AG10803 (cell line): ENCODE measurements at places on chromosomes 12 and 14.

- DNase-seq, result no peak
These were observed 452.1 kb upstream of the PDE3A start for GRCh38 chr12:19916196-19916753.

DNA sequence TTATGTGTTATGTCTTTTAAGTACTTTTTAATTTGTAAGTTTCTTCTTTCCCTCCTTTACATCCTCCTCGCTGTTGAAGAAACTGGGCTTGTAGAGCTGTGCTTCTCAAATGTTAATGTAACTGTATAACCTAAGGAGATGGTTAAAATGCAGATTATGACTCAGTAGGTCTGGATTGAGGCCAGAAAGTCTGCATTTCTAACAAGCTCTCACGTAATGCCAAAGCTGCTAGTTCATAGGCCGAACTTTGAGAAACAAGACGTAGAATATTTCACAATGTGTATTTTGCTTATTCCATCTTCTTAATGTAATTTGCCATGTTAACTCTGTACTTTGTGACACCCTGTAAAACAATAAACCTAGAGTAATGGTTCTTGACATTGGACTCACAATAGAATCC lies 193.3 kb upstream of the SYT1 start:
- peak; percentile 33 for DNase-seq

DNA sequence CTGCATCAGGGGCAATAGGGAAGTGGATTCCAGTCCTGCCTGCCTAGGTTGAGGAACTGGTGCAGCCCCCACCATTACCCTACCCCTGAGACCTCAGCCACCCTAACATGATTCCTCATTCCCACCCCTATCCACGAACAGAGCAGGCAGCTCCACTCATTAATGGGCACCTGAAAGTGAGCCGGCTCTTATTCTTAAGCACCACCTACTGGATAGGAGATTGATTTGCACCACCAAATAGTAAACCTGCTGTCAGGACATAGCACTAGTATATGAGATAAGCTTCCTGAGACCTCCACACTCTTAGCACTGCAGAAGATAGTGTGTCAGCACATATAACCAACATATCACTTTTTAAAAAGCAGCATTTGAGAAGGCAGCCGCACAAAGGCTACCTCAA lies 573.2 kb downstream of the SOX5 start:
- no peak for DNase-seq

GRCh38 chr12:131008-131407 lies 64.4 kb downstream of the IQSEC3 start:
- no peak for DNase-seq

DNA sequence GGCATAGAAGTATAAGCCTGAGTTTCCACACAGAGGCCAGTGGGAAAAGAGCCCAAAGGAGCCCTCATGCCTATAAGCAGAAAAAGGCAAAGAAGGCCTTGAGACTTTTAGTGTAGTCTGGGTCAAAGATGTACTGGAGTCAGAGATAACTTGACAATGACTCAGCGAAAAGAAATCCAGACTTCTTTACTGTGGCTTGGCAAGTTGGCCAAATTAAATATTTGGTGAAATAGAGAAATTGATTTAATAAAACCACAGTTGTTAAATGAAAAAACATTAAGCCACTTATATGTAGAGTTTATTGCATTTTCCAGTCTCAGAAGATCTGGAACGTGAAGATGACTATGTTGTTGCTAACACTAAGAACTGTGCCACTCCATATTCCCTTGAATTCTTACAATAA lies 105.1 kb downstream of the TMTC3 start:
- DNase-seq, result peak; percentile 97

DNA sequence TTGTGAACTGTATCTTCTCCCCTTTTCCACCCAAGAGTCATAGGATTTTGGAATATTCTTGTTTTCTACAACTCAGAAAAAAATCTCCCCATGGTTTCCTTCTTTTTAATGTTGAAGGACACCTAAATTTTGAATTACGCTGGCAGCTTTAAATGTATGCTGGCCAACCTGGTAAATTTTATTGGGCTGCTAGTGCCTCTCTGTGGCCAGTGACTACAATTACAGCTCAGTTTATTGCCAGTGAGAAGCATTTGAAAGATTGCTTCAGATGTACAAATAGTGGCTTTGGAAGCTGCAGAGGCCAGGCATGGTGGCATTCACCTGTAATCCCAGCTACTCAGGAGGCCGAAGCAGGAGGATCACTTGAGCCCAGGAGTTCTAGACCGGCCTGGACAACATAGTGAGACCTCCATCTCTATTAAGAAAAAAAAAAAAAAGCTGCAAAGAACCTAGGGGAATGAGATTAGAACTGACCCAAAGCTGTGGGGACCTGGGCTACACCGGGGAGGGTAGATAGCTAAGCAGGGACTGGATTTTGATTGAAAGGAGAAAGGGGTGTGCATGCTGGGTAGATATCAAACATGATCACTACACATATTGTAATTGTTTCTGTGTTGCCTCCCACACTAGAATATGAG lies 7.6 kb upstream of the RAB21 start:
- peak; percentile 73 for DNase-seq

GRCh38 chr14:65042731-65043372 lies 56.2 kb downstream of the FNTB start:
- DNase-seq, result no peak

DNA sequence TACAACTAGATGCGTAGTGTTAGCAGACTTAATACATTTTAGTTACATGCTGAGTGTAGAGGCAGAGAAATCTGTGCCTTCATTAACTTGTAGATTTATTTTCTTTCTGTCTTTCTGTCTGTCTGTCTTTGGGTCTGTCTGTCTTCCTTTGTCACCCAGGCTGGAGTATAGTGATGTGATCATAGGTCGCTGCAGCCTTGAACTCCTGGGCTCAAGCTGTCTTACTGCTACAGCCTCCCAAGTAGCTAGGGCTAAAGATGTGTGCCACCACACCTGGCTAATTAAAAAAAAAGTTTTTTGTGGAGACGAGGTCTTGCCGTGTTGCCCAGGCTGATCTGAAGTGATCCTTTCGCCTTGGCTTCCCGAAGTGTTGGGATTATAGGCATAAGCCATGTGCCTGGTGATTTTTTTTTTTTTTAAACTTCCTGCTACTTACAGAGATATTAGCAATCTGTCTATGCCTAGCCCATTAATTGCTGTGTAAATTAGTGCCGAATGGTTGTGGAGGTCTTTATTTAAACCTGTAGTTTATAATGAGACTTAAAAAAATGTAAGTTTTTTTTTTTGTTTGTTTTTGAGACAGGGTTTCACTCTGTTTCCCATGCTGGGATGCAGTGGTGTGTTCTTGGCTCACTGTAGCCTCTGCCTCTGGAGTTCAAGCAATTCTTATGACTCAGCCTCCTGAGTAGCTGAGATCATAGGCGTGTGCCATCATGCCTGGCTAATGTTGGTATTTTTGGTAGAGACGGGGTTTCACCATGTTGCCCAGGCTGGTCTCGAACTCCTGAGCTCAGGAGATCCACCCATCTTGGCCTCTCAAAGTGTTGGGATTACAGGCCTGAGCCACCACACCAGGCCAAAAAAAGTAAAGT lies 22.8 kb downstream of the ERC1 start:
- DNase-seq, result peak; percentile 82

DNA sequence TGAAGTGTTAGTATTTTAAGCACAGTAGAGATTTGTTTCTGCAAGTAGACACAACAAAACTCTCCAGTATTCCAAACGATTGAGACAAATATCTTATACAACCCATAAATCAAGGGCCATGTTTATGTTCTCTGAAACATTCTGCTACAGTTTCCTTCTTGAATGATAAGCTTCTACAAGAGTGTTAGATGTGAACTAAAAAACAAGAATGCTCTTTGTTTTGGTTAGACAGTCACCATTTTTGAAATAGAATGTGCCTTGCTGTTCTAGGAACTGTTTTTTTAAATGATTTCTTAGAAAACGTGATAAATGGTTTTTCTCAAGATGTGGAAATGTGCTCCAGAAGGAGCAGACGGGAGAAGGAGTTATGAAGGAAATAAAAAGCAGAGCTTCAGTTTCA lies 1656.3 kb upstream of the FLRT2 start:
- no peak for DNase-seq

DNA sequence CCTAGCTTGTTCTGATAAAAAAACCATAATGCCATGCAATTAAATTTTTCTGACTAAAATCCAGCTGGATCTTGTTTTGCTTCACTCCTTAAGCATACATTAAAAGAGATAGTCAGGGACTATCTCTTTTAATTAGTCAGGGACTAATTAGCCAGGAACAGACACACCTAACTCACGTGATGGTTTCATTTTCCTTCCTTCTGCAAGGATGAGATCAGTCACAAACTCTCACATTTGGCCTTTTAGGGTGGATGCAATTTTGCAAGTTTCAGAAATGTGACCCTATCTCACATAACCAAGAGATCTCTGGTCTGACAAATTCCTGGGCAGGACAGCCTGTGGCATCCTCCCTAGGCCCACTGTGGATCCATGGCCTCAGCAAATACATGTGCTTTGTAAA lies 62.4 kb downstream of the SETD3 start:
- no peak for DNase-seq

- DNase-seq, result no peak
These were observed 19.8 kb downstream of the KDM2B start for GRCh38 chr12:121561009-121561395.

DNA sequence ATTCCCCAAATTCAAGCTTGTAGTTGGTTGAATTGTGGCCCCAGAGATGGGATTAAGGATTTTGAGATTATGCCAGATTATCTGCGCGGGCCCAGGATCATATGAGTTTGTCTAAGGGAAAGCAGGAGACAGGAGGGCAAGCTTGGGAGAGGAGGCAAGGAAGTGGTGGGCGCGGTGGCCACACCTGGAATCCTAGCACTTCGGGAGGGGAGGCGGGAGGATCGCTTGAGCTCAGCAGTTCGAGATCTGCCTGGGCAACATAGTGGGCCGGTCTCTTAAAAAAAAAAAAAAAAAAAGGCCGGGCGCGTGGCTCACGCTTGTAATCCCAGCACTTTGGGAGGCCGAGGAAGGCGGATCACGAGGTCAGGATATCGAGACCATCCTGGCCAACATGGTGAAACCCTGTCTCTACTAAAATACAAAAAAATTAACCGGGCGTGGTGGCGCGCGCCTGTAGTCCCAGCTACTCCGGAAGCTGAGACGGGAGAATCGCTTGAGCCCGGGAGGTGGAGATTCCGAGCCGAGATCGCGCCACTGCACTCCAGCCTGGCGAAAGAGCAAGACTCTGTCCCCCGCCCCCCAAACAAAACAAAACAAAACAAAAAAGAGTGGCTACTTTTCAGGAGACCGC lies 881 bp upstream of the PUS1 start:
- peak; percentile 27 for DNase-seq

GRCh38 chr12:117680312-117680711 lies 288.5 kb downstream of the KSR2 start:
- peak; percentile 71 for DNase-seq

- DNase-seq, result peak; percentile 25
These were observed 13.0 kb downstream of the CDKL1 start for GRCh38 chr14:50383618-50384225.

DNA sequence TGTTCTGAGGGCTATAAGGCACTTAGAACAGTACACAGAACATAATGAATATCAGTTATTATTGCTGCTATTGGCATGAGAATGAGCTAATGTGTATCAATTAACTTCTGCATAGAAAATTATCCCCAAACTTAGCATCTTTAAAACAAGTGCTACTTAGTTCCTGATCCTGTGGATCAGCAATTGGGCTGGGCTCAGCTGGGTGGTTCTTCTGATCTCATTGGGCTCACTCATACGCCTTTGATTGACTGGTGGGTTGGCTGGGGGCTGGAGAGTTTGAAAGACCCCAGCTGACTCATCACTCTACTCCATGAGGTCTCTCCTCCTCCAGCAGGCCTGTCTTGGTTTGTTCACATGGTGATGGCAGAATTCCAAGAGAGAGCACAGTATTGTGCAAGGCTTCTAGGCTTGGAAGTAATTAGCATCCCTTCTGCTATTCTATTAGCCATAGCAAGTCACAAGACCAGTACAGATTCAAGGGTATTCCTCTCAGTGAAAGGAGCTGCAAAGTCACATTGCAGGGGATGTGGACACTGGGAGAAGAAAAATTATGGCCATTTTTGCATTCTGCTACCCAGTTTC lies 27.2 kb upstream of the HSPB8 start:
- no peak for DNase-seq

DNA sequence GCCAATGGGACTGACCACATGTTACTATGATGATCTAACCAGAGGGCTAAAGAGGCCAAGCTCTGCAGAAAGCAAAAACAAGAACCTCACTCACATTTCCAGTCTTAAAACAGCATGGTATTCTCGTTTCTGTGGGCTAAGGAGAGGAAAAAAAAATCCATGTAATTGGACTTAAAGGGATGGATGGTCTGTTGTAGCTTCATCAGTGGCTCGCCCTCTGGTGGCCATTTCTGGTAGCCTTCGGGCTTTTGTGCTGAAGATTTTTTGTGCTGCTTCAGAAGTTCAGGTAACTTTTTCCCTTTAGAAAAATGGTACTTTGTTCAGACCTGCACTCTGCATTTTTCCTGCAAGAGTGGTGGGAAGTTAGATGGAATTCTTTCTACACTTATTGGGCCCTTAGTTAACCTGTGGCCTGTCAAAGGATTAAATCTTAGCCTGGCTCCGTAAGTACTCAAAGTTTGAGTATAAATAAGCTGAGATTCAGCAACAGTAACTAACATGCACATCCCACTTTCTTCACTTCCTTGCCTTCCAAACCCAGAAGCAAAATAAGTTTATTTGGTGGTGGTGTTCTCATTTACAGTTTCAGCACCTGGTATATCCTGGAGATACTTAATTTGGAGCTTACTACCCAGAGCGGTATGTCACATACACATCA lies 22.3 kb downstream of the DCAF4 start:
- DNase-seq, result peak; percentile 69

DNA sequence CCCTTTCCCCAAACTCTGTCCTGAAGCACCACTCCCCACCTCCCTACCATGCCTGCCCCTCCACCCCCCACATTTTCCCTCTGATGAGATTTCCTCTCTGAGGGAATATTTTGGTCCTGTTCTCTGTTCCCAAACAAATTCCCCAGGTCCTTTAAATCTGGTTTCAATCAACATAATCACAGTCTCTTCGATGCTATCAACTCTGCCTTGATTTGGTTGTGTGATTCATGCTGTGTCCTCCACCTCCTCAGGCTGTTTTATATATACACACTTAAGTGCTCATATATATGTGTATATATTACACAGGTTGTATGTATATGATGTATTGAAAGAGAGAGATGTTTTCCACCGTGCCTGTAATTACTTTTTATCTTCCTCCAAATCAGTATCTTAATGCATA lies 36.0 kb downstream of the NTF3 start:
- DNase-seq, result no peak

GRCh38 chr12:108430245-108430644 lies 84.8 kb upstream of the FICD start:
- peak; percentile 11 for DNase-seq
